ENCODE measurements at places on chromosomes 12 and 14. TPM values are rescaled to one million over a fixed set of nuclear protein-coding genes. Genes with fewer than 3 reads are reported as not detected.

The IGF1 gene
- 12.0 TPM for total RNA-seq

The CLEC1B gene
- not detected for total RNA-seq

The KLRC4 gene
- total RNA-seq: 1.2 TPM

The PIWIL1 gene
- 0.23 TPM for total RNA-seq

The NDUFA9 gene
- 41.5 TPM for total RNA-seq

The ABCC9 gene
- total RNA-seq: 22.8 TPM

The SPRING1 gene
- total RNA-seq: 48.7 TPM

The TEX22 gene
- total RNA-seq: 0.46 TPM
